ELR (cell line): ENCODE measurements at places on chromosomes 5 and 9.

DNA sequence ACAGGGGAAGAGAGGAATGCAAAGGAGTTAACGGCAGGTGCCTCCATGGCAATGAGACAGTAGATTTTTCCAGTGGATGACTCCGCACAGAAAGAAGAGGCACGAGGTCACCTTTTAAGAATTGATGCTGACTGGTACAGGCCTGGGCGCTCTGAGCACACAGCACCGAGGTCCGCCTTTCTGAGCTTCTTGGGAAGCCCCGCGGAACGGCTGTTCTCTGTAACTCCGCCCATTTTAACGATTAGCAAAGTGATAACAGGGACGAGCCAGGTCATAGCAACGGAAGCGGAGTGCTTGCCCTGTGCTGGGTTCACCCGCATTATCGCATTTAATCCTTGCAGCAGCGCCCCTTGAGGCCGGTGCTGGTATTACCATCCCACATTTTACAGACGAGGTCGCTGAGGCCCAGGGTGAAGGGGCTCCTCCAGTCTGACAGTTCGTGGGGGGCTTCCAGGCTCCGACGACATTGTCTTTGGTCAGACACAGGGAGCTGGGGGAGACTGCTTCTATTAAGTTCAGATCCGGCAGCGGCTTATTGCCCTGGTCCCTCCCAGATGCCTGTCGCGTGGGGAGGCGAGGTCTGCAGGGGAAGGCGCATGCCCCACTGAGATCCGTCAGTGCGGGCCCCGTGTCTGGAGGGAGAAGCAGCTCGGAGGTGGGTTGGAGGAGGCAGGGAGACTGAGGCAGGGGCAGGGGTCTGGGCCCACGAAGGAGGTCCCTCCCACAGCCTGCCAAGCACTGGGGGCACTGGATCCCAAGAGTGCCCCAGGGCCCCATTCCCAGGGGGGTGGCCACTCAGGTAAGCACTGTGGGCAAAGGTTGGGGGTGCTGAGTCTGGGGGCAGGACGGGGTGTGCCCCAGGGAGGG, 22.3 kb upstream of the HMCN2 start:
- peak; percentile 70 for DNase-seq

GRCh38 chr9:36485647-36486328, 85.7 kb upstream of the RNF38 start:
- DNase-seq: no peak

DNA sequence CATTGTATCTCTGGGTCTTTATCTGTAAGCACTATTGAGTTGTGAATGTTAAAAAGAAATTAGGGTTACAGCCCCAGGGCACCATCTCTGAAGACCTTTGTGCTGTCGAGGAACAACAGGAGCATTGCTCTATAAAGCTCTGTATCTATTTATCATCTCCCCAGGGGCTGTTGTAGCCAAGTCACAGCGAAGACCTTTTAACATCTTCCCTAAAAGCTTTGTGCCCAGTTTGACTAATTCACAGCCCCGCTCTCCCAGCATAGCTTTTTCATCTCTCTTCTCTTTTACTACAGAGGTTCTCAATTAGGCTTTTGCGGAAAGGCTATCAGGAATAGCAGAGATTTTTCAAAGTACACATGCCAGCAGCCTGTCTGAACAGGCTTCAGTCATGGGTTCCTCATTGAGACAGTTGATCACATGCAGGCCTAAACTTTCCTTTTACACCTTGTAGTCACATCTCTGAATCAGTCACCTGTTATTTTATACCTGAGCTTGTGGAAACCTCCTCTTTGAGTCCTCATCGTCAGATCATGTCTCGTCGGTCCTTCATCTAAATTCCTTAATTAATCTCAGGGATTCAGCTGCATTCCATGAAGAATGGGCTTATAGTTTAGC, 140.5 kb downstream of the NPR3 start:
- no peak for DNase-seq

- DNase-seq: no peak
Observed at GRCh38 chr9:116695438-116695837, 8.3 kb downstream of the TRIM32 start.

- peak; percentile 83 for DNase-seq
Observed at GRCh38 chr5:76601470-76601869, 21.7 kb downstream of the F2RL2 start.

DNA sequence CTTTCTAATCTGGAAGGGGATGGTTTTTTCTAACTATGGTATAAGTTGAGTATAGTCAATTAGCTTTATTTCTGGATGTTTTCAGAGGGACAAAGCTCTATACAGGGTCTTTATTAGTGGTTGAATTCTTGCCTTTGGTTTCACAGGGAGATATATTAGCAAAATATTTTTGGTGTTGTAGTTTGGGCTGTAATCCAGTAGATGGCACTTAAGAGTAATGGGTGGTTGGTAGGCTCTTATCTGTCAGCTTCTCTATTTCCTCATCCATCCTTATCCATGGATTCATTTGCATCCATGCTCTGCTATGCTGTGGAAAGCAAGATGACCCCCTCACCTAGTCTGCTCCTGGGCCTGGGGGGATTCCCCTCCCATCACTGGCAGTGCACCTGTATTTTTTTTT, 363.6 kb upstream of the CYLC2 start:
- peak; percentile 51 for DNase-seq

DNA sequence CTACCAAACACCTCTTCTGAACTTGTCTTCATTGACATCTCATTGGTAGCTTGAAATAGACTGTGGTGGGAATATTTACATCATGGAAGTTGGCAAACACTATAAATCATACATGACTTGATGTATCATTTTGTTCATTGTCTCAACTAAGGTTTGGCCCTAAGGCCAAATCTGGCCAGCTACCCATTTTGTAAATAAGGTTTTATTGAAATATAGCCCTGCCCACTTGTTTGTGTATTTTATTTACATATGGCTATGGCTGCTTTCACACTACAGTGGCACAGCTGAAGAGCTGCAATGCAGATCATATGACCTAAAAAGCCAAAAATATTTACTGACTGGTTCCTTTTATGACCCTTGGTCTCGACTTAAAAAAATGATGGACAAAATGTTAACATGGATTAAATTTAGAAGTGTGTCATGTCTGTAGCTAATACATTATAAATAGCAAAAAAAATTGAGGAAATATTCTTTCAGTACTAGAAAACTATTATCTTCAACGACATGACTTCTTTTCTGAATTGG, 22.1 kb downstream of the FAM240B start:
- no peak for DNase-seq

GRCh38 chr9:134046894-134047681, 20.7 kb downstream of the BRD3 start:
- no peak for DNase-seq

- no peak for DNase-seq
Observed at GRCh38 chr9:69237702-69238295, 63.7 kb downstream of the TJP2 start.

- no peak for DNase-seq
Observed at GRCh38 chr5:170937072-170937471, 75.3 kb downstream of the RANBP17 start.

GRCh38 chr5:137091472-137091871, 407.7 kb downstream of the SPOCK1 start:
- DNase-seq: no peak

- peak; percentile 88 for DNase-seq
Observed at GRCh38 chr9:129712634-129713401, 40.0 kb downstream of the PTGES start.

- DNase-seq: peak; percentile 93
Observed at GRCh38 chr9:97703437-97704344, 6.6 kb upstream of the XPA start.

- no peak for DNase-seq
Observed at GRCh38 chr9:96289392-96289791, 12.6 kb downstream of the HSD17B3 start.

- DNase-seq: peak; percentile 4
Observed at GRCh38 chr5:130992095-130992494, 173.0 kb downstream of the HINT1 start.

GRCh38 chr9:88523056-88523455, 11.9 kb upstream of the NXNL2 start:
- DNase-seq: peak; percentile 89

DNA sequence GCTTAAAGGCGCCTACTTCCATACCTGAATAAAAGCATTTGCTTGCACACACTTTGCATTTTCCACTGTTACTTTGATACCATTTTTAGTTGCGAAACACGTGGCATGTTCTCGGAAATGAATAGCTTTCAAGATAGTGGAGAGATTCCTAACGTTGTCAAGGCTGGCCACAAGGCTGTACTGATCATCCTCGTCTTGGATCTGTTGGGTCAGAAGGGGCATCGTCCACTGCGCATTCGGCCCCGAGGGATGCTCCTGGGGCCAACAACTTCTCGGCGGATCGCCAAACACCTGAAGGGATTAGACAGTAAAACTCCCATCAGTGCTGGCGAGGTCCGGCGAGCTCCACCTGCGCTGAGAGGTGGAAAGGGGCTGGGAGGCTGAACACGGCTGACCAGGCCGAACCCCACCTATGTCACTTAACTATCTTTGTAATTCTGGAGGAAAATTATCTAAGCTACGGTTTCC, 599 bp downstream of the RAD1 start:
- peak; percentile 58 for DNase-seq

- no peak for DNase-seq
Observed at GRCh38 chr5:146706321-146706972, 172.1 kb downstream of the PPP2R2B start.

- DNase-seq: peak; percentile 10
Observed at GRCh38 chr9:97473717-97474116, 27.7 kb upstream of the TMOD1 start.

DNA sequence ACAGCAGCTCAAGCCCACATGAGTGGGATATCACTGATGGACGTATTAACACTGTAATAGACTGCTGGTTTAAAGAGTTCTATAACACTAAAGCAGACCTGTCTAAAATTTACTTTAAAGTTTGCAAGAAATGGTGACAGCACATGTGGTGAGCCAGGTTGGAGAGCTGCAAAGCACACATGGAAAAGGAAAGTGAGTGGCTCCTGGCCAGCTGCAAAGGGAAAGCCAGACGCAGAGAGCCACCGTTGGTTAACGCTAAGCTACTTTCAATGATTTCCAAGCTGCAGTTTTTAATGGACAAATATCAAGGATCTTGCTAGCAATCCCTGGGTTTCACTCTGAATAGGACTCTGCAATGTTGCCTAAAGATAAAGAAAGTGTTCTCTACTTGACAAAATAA, 89.9 kb downstream of the CTNND2 start:
- DNase-seq: no peak

GRCh38 chr9:136297016-136297691, 6.7 kb downstream of the CCDC187 start:
- DNase-seq: no peak

DNA sequence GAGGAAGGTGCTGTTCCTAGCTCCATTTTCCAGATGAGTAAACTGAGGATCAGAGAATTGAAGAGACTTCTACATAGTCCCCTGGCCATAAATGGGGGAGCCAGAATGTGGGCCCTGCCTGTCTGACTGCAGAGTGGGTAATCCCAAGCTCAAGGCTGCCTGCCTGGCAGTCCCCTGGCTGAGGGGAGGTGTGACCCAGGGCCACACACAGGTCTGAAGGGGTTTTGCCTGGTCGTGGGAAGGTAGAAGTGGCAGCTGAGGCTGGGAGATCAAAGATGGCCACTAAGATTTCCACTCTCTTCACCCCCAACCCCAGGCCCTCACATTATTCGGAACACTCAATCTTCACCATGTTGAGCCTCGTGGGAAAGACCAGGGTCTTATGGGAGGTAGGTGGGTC, 176.3 kb downstream of the MACROH2A1 start:
- DNase-seq: no peak

GRCh38 chr5:138177941-138178515, 402 bp downstream of the BRD8 start:
- DNase-seq: peak; percentile 63

DNA sequence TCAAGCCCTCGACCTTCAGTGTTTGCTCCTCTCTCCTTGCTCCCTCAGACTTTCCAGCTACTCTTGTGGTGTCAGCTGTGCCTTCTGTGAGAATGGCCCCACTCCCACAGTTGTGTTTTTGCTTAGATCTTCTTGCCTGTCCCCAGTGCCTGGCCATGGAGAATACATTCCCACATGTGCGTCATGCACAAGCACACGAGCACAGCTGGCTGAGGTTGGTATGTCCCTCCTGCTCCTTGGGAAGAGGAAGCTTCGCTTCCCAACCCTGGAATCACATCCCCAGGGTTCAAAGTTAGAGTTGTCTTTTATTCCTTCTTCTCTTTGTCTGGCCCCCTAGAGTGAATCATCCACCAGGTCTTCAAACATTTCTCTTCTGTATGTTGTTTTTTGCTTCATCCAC, 518.6 kb downstream of the CCDC171 start:
- no peak for DNase-seq

- DNase-seq: no peak
Observed at GRCh38 chr5:490116-491106, 33.8 kb downstream of the SLC9A3 start.

DNA sequence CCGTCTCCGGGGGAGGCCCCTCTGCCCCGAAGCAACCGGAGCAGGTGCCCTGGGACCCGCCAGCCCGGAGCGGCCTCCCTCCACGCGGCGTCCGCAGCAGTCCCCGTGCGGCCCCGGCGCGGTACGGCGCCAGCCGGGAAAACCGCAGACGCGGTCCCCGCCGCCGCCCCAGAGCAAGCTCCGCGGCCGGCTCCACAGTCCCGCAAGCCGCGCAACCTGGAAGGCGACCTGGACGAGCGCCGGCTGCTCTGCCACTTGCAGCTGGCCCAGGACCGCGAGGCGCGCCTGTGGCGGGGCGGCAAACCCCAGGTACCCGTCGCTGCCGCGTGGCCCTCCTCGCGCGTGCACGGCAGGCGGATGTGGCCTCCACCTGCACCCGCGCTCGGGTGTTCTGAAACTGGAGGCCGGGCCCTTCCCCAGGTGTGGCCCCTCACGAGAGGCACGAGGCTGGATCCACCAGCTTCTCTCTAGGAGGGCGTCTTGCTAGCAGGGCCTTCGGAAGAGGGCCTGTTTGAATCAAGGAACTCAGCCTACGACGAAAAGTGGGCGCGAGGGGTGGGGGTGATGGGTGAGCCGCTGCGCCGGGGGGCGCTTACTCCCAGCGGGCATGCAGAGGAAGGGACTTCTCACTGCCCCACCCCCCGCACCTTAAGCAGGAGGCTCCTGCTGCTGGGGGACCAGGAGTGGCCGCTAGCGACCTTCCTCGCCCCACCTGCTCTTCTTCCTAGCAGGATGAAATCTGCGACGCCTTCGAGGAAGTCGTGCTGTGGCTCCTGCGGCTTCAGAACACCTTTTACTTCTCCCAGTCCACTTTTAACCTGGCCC, 602 bp downstream of the CCNI2 start:
- DNase-seq: no peak

- peak; percentile 75 for DNase-seq
Observed at GRCh38 chr5:36696059-36696673, 89.8 kb downstream of the SLC1A3 start.

GRCh38 chr5:106417163-106417562, 1253.6 kb downstream of the EFNA5 start:
- no peak for DNase-seq

- DNase-seq: no peak
Observed at GRCh38 chr9:85276741-85277140, 465.0 kb downstream of the AGTPBP1 start.

GRCh38 chr5:30498972-30499371, 694.5 kb upstream of the CDH6 start:
- no peak for DNase-seq

GRCh38 chr9:78791779-78792178, 494.9 kb downstream of the PSAT1 start:
- DNase-seq: no peak

- DNase-seq: no peak
Observed at GRCh38 chr9:124599121-124599795, 92.1 kb upstream of the NR5A1 start.

GRCh38 chr9:127014910-127015540, 100.4 kb downstream of the RALGPS1 start:
- no peak for DNase-seq

GRCh38 chr5:170985486-170985885, 123.7 kb downstream of the RANBP17 start:
- peak; percentile 20 for DNase-seq

GRCh38 chr5:144378681-144379080, 208.0 kb downstream of the KCTD16 start:
- DNase-seq: no peak
